Right ventricle myocardium inferior (tissue), 1 donor: ENCODE measurements at places on chromosomes 3 and 15. TPM values are rescaled to one million over a fixed set of nuclear protein-coding genes. Genes with fewer than 3 reads are reported as not detected.

DNA sequence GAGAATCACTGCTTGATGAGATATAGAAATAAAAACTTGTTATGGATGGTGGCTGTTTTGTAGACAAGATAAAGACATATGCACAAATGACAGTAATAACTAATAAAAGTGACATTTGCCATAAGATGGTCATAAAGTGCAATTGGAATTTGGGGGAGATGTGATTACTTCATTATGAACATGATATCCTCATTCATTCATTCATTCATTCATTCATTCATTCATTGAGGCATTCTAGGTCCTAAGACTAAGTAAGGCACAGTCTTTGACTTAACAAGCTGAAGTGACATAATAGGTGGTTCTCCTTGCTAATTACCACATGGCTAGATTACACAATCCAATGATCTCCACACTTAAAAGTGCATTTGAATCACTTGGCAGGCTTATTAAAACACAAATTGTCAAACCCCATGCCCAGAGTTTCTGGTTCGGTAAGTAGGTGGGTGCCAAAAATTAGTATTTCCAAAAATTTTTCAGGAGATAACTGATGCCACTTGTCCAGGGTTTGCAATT lies 18.9 kb downstream of the RAP2B start:
- no peak for DNase-seq

- no peak for DNase-seq
Measured at GRCh38 chr15:33963831-33964664, 4.2 kb upstream of the CHRM5 start.

DNA sequence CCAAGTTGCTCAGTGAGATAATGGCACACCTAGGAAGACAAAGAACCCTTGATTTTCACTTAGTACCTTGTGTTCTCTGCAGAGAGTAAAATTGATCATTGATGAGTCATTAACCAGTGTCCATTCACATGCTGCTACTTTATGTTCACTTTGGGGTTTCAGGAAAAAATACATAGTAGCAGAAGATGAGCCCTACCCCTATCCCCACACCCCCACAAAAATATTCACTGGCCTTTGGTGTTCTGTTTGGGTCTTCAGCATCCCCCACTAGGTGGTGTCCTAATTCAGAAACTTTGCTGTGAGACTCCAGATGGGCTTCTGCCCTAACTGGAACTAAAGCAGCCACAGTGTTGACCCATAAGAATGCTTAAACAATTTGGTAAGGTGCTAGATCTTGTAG lies 178.8 kb downstream of the KLHL25 start:
- DNase-seq = no peak

DNA sequence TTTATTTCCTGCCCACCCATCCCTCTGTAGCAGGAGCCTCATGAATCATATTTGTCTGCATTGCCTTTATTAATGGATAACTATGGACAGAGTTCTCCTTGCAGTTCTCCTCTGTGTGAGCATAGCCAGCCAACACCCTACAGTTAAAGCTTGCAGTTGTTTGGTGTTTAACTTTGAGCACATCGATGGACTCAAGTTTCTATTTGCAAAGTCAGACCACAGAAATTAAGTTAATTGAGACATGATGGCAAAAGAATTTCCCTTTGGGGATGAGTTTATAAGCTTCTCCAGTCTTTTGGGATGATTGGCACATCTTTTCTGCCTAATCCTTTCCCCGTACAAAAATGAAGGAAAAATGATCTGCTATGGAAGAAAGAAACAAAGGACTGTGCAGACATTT lies 398.9 kb upstream of the THBS1 start:
- DNase-seq = no peak

DNA sequence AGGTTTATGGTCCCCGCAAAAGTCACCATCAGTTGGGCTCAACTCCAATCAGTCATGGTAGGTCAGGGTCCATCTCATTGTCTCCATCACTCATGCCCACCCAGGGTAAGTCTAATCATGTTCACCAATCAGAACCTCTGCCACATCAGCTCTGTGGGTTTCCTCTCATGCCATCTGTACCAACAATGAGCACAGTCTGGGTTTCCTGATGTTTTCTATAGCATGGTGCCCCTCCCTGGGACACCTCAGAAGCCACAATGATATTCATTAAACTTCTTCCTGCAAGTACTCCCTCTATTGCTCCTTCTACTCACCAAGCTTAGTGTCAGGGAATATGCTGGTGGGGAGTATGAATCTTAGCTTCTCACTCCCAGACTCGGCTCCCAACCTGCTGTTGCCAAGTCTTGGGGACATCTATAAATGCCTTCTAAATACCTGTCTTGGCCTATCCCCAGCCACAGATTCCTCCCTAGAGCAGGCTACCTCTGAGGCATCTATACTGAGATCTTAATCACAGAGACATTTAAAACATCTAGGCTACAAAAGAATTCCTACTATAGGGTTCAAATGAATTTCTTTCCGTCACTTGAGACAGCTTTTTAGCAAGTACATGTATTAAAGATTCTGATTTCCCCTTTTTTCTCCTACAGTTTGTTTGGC lies 5.0 kb upstream of the CCR2 start:
- DNase-seq = no peak

DNA sequence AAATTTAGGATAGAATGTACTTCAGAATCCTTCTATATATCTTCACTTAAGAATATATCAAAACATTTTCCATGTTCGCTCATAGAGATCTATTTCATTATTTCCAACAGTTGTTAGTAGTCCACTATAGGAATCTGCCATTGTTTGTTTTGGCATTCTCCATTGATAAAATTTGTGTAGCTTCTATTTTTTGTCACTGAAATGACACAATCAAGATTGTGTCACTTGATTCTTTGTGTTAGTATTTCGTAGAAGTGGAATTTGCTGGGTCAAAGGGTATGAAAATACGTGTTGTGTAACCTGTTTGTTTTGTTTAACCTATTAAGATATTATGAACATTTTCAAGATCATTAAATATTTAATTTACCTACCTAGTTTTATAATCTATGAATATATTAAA lies 15.9 kb upstream of the GPR156 start:
- DNase-seq = no peak

The WDR53 gene
- 9.8 TPM for total RNA-seq

The LINGO1 gene
- 0.78 TPM for total RNA-seq

The TLR9 gene
- total RNA-seq = 0.38 TPM

GRCh38 chr3:44451441-44451840 lies 26.0 kb downstream of the ZNF445 start:
- no peak for DNase-seq

The UCN2 gene
- total RNA-seq = not detected

DNA sequence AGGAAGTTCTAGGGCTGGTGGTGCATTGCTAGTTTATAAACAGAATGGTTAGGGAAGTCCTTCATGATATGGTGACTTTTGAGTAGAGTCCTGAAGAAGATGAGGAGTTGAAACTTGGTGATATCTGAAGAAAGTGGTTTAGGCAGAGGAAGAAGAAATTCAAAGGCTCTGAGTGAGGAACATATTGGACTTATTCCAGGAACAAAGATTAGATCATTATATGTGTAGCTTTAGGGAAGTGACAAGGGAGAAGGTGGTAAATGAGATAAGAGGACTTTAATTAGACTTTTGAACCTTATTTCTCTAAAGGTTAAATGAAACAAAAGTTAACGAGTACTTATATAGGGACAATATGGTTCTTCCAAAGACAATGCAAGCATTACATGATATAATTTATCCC lies 286.7 kb downstream of the DOCK3 start:
- DNase-seq = no peak

GRCh38 chr3:71968544-71968943 lies 183.6 kb upstream of the PROK2 start:
- DNase-seq = no peak
